ENCODE measurements at places on chromosomes 1 and 21.

DNA sequence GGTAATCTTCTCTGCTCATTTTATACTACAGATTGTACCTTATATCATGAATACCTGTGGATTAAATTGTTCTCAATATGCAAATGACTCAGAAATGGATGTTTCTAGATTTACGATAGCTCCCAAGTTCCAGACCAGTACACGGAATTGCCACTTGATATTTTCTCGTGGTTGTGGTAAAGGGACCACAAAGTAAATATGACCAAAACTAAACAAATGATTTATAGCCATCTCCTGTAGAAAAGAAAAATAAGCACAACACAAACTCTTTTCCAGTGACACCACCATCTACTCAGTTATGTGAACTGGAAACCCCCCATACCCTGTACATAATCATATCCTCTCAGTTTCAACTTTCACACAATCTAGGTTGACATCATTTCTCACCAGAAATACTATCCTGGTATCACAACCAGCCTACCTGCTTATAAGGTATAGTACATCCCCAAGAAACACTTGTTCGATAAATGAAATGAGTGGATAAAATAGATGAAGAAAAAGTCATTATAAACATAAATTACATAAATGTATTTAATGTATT is 172.3 kb downstream of the ADGRL4 start:
- DNase-seq = no peak

- no peak for DNase-seq
Measured at GRCh38 chr1:180312926-180313325, 82.9 kb downstream of the LHX4 start.

DNA sequence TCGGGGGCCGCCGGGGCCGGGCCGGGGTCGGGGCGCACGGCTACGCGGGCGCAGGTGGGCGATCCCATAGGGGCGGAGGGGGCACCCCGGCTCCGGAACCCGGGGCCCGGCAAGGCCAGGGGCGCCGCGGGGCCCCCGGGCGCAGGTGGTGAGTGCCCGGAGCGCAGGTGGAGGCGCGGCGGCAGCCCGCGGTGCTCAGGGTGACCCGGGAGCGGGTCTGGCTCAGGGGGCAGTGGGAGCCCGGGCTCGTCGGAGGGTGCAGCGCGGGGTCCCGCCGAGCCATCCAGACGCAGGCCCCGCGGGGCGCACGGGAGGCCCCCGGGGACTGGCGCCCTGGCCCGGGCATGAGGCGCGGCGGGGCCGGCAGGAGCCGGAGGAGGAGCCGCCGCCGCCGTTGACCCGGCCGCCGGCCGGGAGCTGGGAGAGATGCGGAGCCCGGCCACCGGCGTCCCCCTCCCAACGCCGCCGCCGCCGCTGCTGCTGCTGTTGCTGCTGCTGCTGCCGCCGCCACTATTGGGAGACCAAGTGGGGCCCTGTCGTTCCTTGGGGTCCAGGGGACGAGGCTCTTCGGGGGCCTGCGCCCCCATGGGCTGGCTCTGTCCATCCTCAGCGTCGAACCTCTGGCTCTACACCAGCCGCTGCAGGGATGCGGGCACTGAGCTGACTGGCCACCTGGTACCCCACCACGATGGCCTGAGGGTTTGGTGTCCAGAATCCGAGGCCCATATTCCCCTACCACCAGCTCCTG is 489 bp downstream of the CELSR2 start:
- no peak for DNase-seq

GRCh38 chr1:205229916-205230700 is 2.4 kb downstream of the TMCC2 start:
- peak; percentile 14 for DNase-seq

GRCh38 chr1:115184951-115185331 is 95.6 kb upstream of the TSPAN2 start:
- DNase-seq = no peak

GRCh38 chr1:171654942-171655745 is 2.7 kb upstream of the MYOC start:
- peak; percentile 28 for DNase-seq

GRCh38 chr1:110218739-110219138 is 8.6 kb downstream of the KCNC4 start:
- DNase-seq = no peak

- DNase-seq = no peak
Measured at GRCh38 chr1:48652334-48652733, 124.4 kb downstream of the BEND5 start.

- no peak for DNase-seq
Measured at GRCh38 chr1:44154049-44154448, 12.6 kb upstream of the KLF18 start.

DNA sequence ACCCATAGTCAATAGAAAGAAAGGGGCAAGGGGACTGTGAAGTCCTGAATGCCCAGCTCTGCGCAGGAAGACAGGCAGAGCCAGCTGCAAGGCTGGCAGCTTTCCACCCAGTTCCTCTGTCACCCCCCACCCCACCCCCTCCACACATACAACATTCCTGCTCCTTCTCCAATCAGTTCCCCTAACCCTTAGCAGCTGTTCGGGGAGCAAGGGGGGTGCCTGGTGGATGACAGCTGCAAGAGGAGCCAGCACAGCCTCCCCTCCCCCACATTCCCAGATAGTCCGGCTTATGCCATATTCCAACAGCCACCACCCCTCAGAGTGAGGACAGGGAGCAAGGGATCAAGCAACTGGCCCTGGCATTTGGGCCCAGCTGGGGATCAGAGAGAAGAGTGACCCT is 9.7 kb downstream of the ARHGEF2 start:
- no peak for DNase-seq

- no peak for DNase-seq
Measured at GRCh38 chr1:203478986-203479385, 3.4 kb downstream of the PRELP start.

GRCh38 chr1:145937436-145937835 is 10.2 kb upstream of the RBM8A start:
- no peak for DNase-seq

GRCh38 chr1:116286541-116286971 is 86.5 kb upstream of the ATP1A1 start:
- no peak for DNase-seq

GRCh38 chr1:2561898-2562895 is 6.0 kb downstream of the TNFRSF14 start:
- DNase-seq = no peak

DNA sequence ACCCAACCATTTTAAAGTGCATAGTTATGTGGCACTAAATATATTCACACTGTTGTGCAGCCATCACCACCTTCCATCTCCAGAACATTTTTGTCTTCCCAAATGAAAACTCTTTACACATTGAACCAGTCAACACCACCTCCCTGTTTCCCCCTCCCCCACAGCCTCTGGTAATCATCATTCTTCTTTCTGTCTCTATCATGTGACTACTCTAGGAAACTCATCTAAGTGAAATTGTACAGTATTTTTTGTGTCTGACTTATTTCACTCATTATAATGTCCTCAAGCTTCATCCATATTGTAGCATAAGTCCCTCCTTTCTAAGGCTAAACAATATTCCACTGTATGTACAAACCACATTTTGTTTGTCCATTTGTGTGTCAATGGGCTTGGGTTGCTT is 128.0 kb downstream of the RUNX1 start:
- DNase-seq = no peak

DNA sequence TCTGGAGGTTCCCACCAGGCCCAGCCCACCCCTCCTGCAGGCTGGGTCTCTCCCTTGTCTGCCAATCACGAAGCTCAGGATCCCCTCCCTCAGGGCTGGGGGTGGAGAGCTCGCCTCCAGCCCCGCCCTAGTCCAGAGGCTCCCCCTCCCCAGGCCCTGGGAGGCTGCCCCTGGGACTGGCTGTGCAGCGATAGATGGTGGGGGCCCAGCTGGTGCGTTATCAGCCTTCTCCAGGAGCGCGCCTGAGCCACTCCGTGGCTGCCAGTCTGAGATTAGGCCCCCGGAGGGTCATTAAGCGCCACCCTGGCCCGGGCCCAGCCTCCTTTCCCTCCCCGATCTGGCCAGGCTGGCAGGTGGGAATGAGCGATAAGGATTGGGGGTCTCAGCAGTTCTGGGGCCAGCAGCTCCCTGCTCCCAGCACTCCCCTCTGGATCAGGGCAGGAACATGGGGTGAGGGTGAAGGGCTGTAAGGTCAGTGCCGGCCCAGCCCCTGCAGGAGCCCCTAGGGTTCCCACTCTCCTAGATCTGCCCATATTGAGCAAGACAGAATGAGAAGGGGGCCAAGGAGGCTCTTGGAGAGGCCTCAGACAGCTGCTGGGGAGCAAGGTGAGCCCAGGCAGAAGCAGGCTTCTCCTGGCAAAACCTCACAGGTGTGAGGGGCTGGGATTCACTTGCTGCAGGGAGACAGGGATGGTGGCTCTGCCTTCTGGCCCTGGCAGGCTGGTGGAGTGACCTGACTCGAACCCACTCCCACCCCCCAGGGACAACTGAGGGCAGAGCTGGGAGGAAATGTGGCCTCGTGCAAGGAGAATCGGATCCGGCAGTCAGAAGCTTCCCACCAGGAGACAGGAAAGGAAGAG is 8.5 kb downstream of the PDZK1IP1 start:
- DNase-seq = no peak

GRCh38 chr1:193014400-193014799 is 44.8 kb downstream of the UCHL5 start:
- DNase-seq = no peak

DNA sequence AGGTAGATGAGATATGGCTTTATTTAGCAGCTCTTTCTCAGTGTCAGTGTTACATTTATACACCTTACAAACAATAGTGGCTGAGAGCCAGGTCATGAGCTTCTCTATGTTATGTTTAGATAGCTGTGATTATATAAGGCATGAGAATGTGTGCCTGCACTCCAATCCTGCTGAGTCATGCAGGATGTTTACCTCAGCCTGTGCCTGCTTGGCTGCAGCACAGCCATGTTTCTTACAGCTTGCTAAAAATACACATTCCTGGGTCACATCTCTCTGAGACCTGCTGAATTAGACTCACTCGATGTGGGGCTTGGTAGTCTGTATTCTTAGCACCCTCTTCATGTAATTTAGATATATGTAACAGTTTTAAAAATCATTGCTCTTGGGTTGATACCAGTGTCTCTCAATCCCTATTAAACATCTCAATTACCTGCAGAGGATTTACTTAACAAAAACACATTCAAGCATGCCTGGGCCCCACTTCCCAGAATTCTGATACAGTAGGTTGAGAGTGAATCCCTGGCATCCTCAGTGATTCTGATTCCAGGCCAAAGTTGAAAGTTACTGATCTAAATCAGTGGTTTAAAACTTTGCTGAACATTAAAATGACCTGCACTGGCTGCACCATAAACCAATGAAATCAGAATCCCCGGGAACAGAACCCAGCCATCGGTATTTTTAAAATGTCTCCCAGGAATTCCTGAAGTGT is 107.5 kb downstream of the GDAP2 start:
- DNase-seq = no peak

DNA sequence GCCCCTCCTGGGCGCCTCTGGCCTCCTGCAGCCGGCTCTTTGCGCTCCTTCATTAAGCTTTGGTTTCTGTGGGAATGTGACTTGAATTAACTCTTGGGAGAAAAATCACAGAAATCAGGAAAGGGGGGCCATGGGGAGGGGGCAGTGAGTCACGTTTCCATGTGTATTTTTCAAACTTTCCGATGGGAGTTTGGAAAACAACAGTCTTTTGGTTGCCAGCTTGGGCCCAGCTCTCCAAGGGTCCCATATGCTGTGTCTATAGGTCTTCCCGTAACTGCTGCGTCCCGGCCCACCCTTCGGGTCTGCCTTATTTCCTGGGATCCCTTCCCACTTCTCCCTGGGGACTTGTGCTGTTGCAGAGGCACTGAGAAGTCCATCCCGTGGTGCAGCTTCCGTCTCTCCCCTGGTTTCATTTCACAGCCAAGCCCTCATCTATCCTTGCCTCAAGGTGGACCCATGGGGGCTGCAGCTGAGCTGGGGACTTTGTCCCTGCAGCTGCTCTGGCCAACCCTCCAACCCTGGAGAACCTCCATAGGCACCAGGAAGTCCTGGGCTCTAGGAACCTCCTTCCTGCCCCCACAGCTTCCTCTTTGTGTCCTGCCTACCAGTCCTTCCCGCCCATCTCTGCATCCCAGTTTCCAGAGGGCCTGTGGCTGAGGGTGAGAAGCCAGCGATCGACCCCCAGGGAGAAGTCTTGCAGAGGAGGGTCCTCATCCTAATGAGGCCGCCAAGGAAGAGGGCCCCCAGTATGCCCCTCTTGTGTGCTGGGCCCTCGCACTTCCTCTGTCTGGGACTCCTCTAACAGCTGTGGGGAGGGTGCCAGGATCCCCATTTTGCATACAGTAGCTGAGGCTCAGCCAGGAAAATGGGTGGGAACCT is 11.6 kb upstream of the LMNA start:
- DNase-seq = no peak

DNA sequence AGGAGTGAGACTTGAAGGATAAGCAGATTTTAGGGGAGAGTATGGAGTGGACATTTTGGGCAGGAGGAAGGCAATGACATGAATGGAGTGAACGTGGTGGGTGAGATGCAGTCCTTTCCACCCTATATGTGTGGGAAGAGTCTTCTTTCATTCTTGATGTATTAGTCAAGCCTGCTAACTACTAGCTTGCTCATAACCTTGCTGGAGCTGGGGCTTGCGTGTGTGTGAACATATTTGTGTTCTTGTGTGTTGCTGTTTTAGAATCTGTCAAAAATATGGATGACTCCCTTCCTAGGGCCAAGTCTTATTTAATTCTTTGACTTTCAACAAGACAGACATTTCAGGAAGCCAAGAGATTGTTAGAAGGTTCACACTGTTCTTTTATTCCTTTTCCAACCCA is 132.7 kb downstream of the UCK2 start:
- DNase-seq = no peak

DNA sequence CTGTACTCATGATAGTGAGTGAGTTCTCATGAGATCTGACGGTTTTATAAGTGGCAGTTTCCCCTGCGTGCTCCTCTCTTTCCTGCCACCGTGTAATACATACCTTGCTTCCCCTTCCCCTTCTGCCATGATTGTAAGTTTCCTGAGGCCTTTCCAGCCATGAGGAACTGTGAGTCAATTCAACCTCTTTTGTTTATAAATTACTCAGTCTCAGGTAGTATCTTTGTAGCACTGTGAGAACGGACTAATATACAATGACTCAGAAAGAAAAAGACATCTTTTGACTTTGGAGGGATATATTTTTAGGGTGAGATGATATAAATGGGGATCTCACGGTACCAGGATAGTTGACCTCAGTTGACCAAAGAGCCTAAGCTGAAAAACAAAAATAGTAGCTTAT is 74.7 kb upstream of the BACH1 start:
- no peak for DNase-seq

GRCh38 chr1:87202922-87203655 is 125.6 kb upstream of the LMO4 start:
- no peak for DNase-seq
